GM19239 (cell line): ENCODE measurements at places on chromosomes 2 and 18.

DNA sequence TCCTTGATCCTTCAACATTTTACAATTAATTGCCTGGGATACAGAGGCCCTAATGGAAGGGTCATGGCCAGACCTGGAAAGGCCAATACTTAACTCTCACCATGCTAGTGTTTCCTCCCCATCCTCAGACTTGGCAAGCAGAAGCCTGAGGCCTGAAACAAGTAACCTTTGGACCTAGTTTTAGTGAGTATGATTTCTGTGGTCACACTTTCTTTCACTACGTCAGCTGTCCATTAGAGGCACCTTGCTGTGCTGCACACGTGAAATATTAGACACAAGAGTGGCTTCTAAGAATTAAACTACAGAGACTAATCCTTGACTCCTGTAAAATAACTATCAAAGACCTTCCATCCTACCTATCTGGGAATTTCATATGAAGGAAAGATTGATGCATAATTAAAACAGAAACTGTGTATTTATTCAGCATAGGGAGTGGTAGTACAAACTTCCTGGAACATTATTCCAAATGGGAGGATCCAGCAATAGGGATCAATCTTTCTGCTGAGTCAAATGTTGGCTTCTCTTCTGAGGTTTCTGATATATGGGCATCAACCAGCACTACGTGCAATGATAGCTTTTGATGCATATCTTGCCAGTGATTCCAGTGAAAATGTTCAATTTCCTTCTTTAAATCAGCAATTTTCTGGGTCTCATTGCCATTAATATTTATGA lies 249.7 kb downstream of the IKZF2 start:
- no peak for DNase-seq

DNA sequence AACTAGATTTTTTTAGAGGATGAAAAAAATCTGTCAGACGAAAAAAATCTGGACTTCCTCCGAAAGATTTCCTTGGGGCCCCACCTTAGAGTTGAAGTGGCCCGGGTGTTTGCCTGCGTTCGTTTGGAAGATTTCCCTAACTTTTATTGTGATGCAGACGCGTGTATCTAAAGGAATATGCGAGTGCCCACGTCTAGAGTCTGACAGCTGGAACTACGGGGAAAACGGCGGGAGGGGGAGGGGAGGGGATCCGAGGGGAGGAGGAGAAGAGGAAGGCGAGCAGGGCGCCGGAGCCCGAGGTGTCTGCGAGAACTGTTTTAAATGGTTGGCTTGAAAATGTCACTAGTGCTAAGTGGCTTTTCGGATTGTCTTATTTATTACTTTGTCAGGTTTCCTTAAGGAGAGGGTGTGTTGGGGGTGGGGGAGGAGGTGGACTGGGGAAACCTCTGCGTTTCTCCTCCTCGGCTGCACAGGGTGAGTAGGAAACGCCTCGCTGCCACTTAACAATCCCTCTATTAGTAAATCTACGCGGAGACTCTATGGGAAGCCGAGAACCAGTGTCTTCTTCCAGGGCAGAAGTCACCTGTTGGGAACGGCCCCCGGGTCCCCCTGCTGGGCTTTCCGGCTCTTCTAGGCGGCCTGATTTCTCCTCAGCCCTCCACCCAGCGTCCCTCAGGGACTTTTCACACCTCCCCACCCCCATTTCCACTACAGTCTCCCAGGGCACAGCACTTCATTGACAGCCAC lies 2.4 kb upstream of the SP9 start:
- no peak for DNase-seq

GRCh38 chr2:241011296-241011600 lies 12.8 kb downstream of the SNED1 start:
- DNase-seq: no peak

DNA sequence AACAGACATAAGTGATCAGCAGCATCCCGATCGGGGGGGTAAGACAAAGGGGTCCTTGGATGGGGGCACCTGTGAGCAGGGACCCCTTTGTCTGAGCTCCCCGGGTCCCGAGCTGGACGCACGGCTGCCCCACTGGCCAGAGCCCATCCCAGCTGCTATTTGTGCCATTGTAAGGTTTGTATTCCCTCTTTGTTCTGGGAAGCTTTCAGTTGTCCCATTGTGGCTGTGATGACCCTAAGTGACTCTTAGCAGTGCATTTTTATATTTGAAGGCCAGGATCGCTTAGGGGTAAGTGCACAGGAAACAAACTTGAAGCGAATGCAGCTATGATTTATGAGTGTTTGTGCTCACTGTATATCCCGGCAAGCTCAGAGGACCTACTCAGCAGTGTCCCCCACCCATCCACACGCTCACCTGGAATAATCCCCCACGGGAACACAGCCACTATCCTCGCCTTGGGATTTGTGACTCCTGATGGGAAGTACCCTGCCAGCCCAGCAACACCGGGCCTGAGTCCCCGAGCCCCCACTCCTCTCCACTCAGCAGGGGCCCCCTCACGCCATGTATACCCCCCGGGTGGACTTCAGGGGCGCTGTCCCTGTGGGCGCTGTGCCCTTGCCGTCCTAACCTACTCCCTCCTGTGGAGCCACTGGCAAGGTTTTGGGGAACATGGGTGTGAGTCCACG lies 80.1 kb downstream of the MBP start:
- DNase-seq: no peak

DNA sequence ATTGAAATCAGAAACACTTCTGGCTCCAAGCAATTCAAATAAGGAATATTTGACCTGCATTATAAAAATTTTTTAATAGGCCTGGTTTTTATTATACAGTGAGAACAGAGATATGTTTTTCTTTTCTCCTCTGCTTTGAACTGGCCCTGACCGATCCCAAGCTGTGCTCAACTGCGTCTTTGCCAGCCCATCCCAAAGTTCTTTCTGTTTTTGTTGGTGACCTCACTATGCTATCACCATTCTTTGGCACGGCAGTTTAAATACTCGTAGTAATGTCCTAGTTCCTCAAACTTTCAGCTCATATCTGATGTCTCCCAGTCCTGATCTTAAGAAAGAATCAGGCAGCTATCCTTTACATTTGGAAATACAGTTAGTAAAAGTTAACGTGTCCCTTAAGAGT lies 42.3 kb upstream of the NETO1 start:
- no peak for DNase-seq
